ENCODE measurements at places on chromosomes 4 and X.
A peak's percentile ranks its signal among the peaks of the same experiment; 100 is the strongest.

GRCh38 chrX:79089896-79090584, 54.4 kb upstream of the GPR174 start:
- DNase-seq = no peak

DNA sequence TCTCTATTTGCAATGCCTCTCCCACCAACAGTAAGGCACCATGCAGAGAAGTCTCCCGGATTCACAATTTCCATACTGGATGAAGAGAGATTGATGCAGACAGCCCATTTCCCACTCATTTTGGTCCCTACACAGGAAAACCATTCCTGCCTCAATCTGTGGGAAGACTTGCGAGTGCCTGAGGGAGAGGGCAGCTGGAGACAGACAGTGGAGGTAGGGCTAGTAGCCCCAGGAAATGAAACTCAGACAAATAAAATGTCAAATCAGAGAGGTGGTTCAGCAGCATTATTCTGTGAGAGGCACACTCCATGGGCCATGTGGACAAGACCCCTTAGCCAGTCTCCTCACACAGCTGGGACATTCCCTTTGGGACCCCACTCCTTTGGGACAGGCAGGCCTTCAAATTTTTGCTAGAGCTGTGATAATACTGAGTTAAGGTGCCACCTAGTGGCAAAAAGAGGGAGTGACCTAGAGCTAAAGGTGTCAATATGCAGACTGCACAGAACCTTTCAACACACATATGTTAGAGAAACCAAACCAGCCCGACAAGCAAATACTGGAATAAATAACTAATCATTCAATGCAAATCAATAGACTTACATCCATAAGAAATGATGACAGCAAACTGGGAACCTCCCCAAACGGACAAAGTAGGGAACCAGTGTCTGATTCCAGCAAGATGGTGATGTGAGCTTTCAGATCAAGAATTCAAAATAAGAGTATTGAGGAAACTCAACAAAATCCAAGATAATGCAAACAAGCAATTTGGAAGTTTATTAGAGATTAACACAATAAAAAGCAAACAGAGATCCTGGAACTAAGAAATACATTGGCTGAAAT, 1865.3 kb upstream of the AGA start:
- no peak for DNase-seq

GRCh38 chr4:54237770-54238169, 8.7 kb downstream of the PDGFRA start:
- no peak for DNase-seq

DNA sequence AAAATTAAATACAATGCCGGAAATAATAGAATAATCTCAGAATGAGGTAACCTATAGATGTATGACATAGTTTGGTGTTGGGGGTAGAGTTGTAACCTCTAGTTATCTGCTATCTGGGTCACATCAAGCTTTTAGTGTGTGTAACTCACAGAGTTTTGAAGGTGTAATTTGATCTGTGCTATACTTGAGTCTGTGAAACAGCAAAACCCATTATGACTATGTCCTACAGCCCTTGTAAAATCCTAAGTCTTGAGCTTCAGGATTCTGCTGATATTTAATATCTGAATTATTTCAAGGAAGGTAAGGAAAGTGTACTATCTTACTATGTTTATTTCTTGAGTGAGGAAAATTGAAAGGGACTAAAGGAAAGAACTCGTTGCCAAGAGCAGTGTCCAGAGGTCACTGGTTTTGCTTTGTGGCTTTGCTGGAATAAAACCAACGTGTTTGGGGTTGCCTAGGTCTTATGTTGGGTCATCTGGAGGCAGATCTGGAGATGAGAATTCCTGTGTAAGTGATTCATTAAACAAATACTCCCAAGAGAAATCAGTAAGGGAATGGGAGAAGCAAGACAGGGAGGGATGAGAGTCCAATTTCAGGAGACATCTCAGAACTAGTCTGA, 107.8 kb upstream of the CBLL2 start:
- no peak for DNase-seq

DNA sequence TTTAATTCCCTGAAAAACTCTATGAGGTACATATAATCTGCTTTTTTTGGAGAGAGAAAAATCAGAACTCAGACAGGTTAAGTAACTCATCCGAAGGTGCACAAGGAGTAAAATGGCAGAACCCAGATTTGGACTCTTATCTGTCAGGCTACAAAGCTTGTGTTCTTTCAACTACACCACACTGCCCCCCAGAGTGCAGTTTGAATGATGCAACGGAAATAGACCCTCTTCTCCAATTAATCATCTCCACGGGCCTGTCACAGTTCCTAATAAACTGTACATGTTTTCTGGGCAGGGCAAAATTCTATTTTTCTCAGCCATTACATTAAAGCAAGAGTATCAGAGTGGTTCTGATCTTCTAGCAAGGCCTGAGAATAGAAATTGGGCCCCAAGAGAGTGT, 35.3 kb upstream of the DCX start:
- no peak for DNase-seq

GRCh38 chr4:174281182-174281737, 2.2 kb downstream of the FBXO8 start:
- no peak for DNase-seq

- DNase-seq = peak; percentile 11
Observed at GRCh38 chrX:9530848-9531274, 66.0 kb downstream of the TBL1X start.

GRCh38 chrX:153161952-153162351, 17.1 kb upstream of the MAGEA1 start:
- no peak for DNase-seq

GRCh38 chrX:46036508-46036907, 508.7 kb downstream of the ZNF674 start:
- no peak for DNase-seq
